T-helper 1 cell treated with Interleukin-12 subunit alpha and Interleukin-12 subunit beta and Interleukin-4 antibody, amounts not matched to agents 30 ng/mL and 1 ng/mL, for 36 hours (primary cell): ENCODE measurements at places on chromosomes 3 and 15. TPM values are rescaled to one million over a fixed set of nuclear protein-coding genes. Genes with fewer than 3 reads are reported as not detected.

GABRB3 gene
- total RNA-seq: not detected in 2 replicates

NPAP1 gene
- total RNA-seq: not detected in 2 replicates

LMCD1 gene
- total RNA-seq: 0.39 and 0.59 TPM in 2 replicates

SLCO3A1 gene
- 35.2 and 39.5 TPM in 2 replicates for total RNA-seq

ACKR4 gene
- not detected in 2 replicates for total RNA-seq

AQP9 gene
- total RNA-seq: not detected in 2 replicates

CFAP91 gene
- 0.17 and 0.20 TPM in 2 replicates for total RNA-seq

BCL6 gene
- total RNA-seq: 24.1 TPM in 2 replicates

PRSS50 gene
- total RNA-seq: not detected in 2 replicates

FEZF2 gene
- not detected in 2 replicates for total RNA-seq

GP5 gene
- 1.9 TPM in 2 replicates for total RNA-seq

GOLGA8M gene
- total RNA-seq: 2.9 and 3.8 TPM in 2 replicates

HGD gene
- total RNA-seq: 0.39 and 0.61 TPM in 2 replicates

GPR171 gene
- total RNA-seq: 246 and 257 TPM in 2 replicates

DLG1 gene
- total RNA-seq: 82.3 and 86.0 TPM in 2 replicates

A4GNT gene
- not detected in 2 replicates for total RNA-seq

CFAP20DC gene
- 0.27 and 0.54 TPM in 2 replicates for total RNA-seq

RTP4 gene
- total RNA-seq: 21.3 and 21.6 TPM in 2 replicates

SLC7A14 gene
- total RNA-seq: not detected in 2 replicates

ALDH1A3 gene
- not detected in 2 replicates for total RNA-seq

GOLGA6A gene
- total RNA-seq: 0.17 TPM in 1 of 2 replicates, not detected in the other

CLDN11 gene
- total RNA-seq: 0.10 TPM in 1 of 2 replicates, not detected in the other

CISH gene
- 479 and 481 TPM in 2 replicates for total RNA-seq

CDCP1 gene
- 2.1 and 2.7 TPM in 2 replicates for total RNA-seq

LDHAL6B gene
- total RNA-seq: not detected in 2 replicates

SLC12A8 gene
- 0.15 and 1.0 TPM in 2 replicates for total RNA-seq

GABRR3 gene
- total RNA-seq: not detected in 2 replicates

CAMK2N2 gene
- 0.15 and 0.20 TPM in 2 replicates for total RNA-seq

AMT gene
- 3.9 and 4.6 TPM in 2 replicates for total RNA-seq

RBP2 gene
- not detected in 2 replicates for total RNA-seq

CCR3 gene
- total RNA-seq: 0.24 and 0.27 TPM in 2 replicates

VWA5B2 gene
- not detected in 2 replicates for total RNA-seq

FBXW12 gene
- total RNA-seq: not detected in 2 replicates

SLC12A6 gene
- 37.2 and 41.4 TPM in 2 replicates for total RNA-seq

CACNA2D2 gene
- 1.7 and 1.8 TPM in 2 replicates for total RNA-seq

SLCO2A1 gene
- total RNA-seq: not detected in 2 replicates

SLC2A2 gene
- total RNA-seq: not detected in 2 replicates

ISLR2 gene
- total RNA-seq: not detected in 2 replicates

ADAMTS7 gene
- total RNA-seq: 0.15 and 0.32 TPM in 2 replicates

TMEM44 gene
- total RNA-seq: 1.6 and 2.3 TPM in 2 replicates

CHRFAM7A gene
- total RNA-seq: 0.78 TPM in 1 of 2 replicates, not detected in the other

NR2F2 gene
- total RNA-seq: not detected in 2 replicates

ARHGEF26 gene
- 0.07 TPM in 2 replicates for total RNA-seq
